Keratinocyte (primary cell): ENCODE measurements at places on chromosomes 5 and 9. TPM values are rescaled to one million over a fixed set of nuclear protein-coding genes. Genes with fewer than 3 reads are reported as not detected.

The AJM1 gene
- 0.10 to 0.21 TPM (median 0.12 TPM) in 3 replicates for polyA plus RNA-seq

GRCh38 chr9:126483468-126484073 lies 130.2 kb upstream of the LMX1B start:
- no peak for DNase-seq

DNA sequence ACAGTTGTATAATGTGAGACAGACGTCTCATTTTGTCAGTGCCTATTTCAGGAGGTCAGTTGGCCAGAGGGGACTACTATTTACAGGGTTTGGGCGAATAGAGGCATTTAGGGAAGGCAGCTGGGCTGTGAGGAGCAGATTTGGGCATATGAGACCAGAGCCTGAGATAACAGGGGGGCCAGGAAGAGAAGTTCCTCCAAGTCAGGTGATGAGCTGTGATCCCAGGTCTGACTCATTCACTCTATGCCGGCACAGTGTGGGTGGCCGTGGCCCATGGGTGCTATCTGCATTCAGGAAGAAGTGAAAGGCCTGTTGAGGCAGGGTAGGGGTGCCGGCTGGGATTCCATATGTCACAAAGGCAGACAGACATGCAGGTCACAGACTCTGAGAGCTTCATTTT lies 142.8 kb downstream of the PDZD2 start:
- no peak for DNase-seq

DNA sequence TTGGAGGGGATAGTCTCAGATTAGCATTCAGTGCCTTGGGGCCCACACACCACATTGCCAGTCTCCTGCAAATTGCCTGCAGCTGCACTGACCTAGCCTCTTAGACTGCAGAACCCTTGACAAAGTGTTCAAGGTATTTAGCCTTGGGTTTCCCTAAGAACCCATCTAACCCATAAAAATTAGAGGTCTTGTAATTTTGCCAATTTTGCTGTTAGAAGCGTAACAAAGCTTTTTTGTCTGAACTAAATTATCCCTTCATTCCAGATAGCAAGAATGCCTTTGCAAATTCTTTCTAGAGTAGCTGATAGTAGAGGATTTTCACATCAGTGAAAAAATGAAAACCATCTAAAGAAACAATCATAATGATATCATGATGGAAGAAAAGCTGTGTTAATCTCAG lies 74.0 kb upstream of the CCNG1 start:
- no peak for DNase-seq

DNA sequence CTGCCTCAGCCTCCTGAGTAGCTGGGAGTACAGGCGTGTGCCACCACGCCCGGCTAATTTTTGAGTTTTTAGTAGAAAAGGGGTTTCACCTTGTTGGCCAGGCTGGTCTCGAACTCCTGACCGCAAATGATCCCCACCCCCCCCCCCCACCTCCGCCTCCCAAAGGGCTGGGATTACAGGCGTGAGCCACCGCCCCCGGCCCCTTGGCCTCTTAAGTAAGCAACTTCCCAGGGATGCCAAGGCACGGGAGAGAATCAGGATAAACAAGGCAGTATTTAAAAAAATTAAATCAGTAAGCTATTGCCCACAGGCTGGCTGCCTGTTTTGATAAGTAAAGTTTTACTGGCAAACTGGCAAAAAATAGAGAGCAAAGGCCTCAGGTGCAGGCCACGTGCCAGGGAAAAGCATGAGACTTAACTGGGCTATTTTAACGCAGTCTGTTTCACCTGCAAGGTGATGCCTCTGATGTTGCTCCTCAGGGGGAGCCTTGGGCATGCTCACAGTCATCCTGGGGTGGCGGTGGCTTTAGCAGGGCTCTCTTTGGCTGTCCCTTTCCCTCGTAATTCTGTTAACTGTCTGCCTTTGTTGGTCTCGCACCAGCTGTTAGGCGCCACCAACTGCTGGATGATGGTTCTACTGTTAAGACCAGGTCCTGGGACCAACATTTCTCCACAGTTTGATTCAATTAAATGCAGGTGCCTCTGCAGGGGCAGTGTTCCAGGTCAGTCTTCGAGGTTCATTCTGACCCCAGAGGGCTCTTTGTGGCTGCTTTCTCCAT lies 19.4 kb upstream of the RNF130 start:
- no peak for DNase-seq

The GLRA1 gene
- polyA plus RNA-seq = not detected in 3 replicates

DNA sequence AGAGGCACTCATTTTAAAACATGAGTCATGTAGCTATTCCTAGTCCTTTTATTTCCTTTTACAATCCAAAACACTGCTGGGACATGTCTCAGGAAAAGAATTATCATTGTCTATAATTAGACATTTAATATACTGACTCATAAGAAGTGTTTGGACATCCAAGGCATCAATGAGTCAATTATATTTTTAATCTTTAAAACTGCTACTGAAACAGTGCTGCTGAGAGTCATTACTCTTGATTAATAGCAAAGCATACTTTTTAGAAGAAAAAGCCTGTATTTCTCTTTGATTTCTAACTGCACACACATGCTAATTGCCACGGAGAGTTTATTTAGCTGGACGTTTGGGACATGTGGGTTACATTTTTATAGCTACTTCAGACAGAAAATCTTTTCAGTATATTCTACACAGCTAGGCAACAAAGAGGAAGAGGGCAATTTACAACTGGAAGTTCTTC lies 1249.0 kb upstream of the CDH18 start:
- peak; percentile 23 for DNase-seq

The TMOD1 gene
- not detected in 3 replicates for polyA plus RNA-seq

DNA sequence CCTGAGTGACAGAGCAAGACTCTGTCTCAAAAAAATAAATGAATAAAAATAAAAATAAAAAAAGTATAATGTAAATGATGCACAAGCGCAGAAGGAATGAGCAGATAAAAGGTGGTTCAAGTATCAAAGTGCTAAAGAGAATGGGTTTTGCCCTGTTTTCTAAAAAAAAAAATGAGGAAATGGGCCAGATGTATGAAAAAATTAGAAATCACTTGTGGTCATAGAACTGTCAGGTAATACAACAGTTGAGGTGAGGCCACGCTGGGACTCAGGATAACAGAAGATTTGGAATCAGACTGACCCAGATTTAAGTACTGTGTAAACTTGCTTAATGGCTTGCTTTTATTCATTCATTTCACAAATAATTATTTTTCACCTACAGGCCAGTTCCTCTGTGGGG lies 69.8 kb downstream of the MAPKAP1 start:
- no peak for DNase-seq
